Stimulated activated CD8-positive, alpha-beta memory T cell treated with anti-CD3 and anti-CD28 coated beads, Interleukin-2, amount 100 ng/mL, for 1 hour (primary cell): ENCODE measurements at places on chromosomes 3 and 15.

DNA sequence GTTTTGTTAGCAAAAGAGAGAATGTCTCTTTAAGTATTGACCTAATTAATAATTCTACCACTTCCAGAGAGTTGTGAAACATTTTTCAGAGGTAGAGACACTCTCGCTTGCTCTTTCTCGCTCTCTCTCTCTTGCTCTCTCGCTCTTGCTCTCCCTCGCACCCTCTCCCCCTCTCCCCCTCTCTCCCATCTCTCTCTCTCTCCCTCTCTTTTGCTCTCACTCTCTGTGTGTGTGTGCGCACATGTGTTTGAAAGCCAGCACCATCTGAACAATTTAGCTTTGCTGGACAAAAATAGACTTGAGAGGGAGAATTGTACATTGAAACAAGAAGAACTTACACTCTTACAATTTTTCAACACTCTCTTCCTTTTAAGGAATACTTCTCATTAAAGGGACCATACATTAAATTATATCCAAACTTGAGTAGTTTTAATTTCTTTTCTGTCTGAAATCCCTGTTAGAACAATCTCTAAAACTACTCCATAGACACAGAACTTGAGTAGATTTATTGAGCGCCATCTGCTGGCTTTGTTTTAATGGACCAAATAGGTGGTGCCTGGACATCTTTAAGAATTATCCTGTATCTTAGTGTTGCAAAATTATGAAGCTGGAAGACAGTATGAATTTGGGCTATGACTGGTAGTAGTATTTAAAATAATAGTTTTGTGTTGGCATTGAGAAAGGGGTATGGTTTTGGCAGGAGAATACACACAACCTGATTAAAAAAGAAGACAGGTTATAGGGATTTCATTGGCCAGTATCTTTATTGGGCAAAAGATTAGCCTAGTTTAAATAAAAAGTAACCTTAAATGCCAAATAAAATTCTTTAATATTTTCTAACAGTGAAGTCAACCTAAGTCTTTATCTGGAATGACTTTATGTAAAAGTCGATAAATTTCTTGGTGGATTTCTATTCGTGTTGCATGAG, 124.6 kb downstream of the AKAP13 start:
- DNase-seq = no peak

DNA sequence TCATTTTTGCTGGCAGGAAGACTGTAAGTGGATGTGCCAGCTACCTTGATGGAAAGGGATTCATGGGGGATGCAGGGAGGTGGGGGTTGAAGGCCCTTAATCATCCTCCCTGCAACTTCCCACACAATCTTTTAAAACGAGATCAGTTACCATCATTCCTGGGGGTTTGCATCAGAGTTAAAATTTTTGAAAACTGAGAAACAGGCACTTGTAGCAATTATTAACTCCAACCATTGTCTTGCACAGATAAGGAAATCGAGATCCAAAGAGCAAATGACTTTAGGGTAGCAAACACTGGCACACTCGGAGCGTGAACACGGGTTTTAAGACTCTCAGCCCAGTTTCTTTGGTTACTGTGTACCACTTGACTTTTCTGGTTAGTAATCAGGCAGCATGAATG, 41.9 kb downstream of the GPD1L start:
- DNase-seq = no peak

DNA sequence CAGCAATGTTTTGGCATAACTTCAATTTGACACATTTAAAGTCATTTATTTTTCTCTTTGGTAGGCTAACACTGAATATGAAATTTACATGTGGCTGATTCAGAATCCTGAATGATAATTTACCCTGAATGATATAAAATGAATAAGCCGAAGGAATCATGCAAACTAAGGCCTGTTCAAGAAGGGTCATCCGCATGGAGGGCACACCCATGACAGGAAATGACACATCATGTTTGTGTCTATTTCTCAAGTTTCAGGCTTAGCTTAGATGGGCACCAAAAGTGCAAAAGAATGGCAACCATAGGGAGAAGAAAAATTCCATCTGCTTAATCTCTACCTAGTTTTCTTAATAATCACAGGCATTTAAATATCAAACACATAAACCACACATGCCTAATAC, 141.5 kb downstream of the DUT start:
- DNase-seq = no peak

- DNase-seq = no peak
These were observed 270.7 kb upstream of the LRTM1 start for GRCh38 chr3:55198554-55198953.

DNA sequence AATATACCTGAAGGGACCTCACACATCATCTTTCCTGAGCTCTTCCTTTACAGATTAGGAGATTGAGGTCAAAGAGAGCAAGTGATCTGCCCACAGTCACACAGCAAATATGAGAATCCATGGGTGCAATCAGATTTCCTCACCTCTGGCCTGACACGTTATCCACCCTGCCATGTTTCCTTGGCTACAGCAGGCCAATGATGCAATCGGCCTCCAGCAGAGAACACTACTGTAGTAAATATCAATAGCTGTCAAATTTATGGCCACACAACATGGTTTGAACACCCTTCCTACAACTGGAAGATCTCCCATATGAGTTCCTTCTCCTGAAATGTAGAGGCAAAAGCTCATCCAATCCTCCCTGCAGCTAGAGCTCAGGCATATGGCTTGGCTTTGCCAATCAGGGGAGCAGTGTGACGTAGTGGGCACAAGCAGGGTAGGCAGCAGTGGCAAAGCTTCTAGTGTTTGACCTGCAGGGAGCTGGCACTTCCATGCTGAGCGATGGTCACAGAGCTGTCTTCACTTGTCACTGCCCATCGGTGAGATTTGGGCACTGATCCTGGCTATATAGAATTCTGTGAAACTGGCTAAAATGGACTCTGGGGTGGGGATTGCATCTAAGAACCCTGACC, 271.3 kb downstream of the TJP1 start:
- no peak for DNase-seq

- DNase-seq = no peak
These were observed 810.2 kb upstream of the ALCAM start for GRCh38 chr3:104556372-104557078.

DNA sequence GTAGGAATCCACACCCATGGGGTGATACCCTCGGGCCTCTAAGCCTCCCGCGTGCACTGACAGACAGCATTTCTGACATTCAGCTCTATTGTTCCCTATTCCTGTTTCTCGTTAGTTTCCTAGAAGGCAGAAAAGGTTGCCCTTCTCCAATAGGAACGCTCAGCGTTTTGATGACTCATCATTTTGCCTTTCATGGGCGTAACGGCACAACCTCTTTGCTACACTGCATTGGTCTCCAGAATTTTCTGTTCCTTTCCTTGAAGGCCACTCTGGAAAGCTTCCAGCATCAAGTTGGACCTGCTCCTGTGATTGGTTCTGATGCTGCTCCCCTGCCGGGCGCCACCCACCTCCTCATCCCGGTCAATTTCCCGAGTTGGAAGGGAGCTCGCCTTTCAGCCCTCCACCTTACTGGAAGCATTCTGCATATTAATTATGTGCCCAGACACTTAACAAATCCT, 13.0 kb upstream of the TNK2 start:
- DNase-seq = no peak

GRCh38 chr15:87805117-87805820, 451.3 kb downstream of the NTRK3 start:
- DNase-seq = no peak

DNA sequence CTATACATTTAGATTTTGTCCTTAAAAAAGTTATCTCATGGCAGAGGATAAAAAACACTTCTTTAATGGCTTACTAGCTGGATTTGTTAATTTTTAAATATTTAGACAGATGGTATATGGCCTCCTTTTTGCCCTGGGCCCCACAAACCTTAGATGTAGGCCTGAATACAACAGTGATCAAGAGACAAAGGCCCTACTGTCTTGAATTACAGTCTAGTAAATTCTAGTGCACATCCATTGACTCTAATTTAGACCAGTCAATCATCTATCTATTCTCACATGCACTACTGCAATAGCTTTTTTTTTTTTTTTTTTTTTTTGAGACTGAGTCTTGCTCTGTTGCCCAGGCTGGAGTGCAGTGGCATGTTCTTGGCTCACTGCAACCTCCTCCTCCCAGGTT, 452.8 kb downstream of the FHIT start:
- no peak for DNase-seq

GRCh38 chr15:91526424-91526823, 327.1 kb upstream of the SLCO3A1 start:
- DNase-seq = no peak

GRCh38 chr3:159928666-159929065, 60.0 kb upstream of the IL12A start:
- DNase-seq = no peak

DNA sequence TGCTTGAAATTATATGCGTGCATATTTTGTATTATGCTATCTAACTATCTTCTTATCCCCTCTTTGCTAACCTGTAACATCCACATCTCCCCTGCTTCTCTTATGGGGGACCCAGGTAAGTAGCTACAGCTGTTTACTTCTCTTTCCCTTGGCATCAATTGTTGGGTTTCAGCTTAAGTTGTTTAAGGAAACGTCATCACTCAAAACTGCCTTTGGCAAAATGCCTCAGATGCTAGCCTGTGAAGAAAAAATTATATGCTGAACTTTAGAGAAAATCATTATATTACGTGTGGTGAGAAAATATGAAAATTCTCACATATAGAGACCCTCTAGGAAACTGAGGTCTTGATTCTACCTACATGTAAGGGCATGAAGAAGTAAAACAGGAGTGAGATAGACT, 447.0 kb upstream of the NECTIN3 start:
- no peak for DNase-seq

GRCh38 chr3:55105647-55106046, 177.8 kb upstream of the LRTM1 start:
- DNase-seq = no peak

DNA sequence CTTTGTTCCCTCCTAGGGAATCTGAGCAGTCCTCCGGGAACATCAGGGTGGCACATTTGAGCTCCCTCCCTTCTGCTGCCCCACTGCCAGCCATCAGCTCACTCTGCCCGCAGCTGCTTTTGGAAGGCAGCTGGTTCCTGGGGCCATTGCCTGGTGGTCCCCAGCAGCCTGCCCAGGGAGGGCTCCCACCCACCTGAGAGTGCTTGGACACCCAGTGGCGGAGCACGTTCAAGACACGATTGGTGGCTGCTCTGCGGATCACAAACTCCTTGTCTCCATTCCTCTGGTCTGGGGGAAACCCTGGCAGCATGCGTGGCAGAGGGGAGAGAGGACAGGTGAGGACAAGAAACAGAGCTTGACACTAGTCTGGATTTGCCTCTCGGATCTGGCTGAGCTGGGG, 53.7 kb upstream of the CTSH start:
- no peak for DNase-seq

- DNase-seq = no peak
These were observed 16.0 kb downstream of the WDR73 start for GRCh38 chr15:84638103-84638502.

DNA sequence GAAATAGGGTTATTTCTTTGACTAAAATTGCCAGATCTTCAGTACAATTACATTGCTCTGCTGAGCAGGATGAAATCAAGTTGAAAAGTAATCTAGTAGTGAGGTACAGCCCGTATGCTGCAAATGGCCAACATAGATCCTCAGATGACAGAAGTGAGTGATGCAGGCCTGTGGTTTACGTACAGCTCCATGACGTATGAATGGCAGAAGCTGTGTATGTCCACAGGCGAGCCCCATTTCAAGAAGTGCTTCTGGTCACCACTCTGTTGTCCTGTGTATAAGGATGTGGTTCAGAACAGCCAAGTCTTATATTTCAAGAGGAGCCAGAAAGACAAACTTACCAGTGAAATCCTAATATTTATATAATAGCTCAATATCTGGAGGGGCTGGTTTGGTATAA, 9.2 kb downstream of the CD86 start:
- no peak for DNase-seq

DNA sequence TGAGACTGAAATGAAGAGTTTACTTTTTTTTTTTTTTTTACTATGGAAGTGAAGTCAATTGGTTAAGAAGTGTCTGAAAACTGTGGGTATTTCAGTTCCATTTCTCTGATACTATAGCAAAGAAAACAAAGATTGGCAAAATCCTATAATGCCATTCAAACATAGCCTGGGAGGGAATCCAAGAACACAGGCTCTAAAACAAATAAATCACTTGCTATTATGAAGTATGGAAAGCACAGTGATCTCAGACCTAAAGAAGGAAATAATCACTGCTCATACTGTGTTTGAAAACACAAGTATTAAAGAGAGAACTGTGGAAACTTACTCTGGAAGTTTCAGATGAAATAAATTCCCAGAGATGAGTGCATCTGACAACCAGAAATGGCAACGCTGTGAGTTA, 12.0 kb downstream of the SAMMSON start:
- no peak for DNase-seq

GRCh38 chr15:72199721-72200212, 2.2 kb upstream of the GRAMD2A start:
- DNase-seq = peak; percentile 50

GRCh38 chr3:139527265-139527664, 12.3 kb downstream of the RBP1 start:
- no peak for DNase-seq

GRCh38 chr15:41832875-41833274, 5.0 kb downstream of the JMJD7 start:
- no peak for DNase-seq

GRCh38 chr3:171219258-171219657, 192.7 kb upstream of the SLC2A2 start:
- no peak for DNase-seq

DNA sequence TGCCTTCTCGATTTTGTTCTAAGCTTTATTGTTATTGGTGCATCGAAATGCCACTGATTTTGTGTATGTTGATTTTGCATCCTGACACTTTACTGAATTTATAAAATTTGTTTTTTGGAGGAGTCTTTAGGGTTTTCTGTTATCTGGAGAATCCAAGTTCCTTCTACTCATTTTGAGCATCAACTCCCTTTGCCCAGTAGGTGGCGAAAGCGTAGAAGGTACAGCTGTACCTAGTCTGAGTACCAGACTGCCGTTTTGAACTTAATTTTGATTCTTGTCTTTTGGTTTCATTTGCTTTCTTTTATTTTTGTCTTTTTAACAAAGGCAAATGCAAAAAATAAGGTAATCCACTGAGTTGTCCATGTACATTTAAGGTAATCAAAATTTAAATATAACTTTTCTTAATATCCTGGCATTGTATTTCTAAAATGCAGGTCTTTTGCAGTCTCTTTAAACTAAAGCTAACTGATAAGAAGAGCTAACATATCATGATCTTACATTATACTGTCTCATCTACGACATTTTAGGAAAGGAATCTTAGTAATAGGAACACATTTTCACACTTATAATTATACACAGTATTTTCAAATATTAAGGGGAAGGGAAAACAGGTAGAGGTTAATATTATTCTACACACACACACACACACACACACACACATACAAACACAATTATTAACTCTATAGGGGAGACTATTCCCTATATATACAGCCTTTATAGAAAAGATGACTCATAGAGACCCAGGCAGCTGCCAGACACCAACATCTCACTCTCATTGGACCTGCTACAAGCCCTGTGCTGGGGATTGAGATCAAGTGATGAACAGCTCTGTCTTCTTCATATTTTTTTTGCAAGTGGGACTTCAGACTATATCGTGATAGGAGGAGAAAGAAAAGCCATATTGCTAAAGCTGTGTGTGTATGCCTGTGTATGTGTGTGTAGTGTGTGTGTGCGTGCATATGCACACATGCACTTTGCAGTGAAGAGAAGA, 71.8 kb downstream of the SYNPR start:
- DNase-seq = no peak
